ENCODE measurements at places on chromosomes 1 and 21.
A peak's percentile ranks its signal among the peaks of the same experiment; 100 is the strongest.

GRCh38 chr1:117754061-117754969 is 148.5 kb downstream of the TENT5C start:
- DNase-seq: peak; percentile 22

GRCh38 chr1:109628540-109629321 is 9.1 kb downstream of the AMPD2 start:
- DNase-seq: no peak

GRCh38 chr1:168019407-168019806 is 82.5 kb upstream of the MPC2 start:
- no peak for DNase-seq

- no peak for DNase-seq
Observed at GRCh38 chr1:97505816-97506215, 415.0 kb downstream of the DPYD start.

GRCh38 chr1:62043154-62043553 is 151.5 kb upstream of the L1TD1 start:
- DNase-seq: no peak

DNA sequence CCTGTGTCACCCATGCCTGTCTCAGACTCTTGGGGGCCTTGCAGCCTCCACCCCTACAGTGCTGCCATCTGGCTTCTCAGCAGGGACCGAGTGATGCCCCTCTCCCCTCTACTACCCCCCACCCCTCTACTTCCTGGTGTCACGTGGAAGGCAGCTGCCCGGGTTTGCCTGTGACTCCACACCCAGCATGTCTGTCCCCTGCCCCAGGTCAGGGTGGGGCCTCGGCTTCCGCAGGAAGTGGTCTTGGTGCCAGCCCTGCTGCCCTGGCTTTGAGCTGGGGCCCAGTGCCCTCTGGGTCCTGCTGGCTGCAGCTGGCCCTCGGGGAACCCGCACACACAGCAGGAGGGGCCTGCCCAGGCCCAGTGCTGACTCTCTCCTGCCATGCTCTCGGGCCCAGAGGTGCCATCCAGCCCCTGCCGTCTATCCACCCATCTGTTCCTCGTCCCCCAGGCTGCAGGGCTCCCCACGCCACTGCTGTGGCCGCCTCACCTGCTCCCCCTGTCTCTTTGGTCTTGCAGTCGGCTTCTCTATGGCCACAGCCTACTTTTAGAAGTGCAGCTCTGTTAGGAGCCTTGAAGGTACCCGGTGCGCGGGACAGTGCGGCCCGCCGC is 24.0 kb downstream of the PLCH2 start:
- no peak for DNase-seq

- no peak for DNase-seq
Observed at GRCh38 chr1:240455228-240455821, 156.6 kb downstream of the GREM2 start.

GRCh38 chr21:38229260-38229877 is 27.4 kb upstream of the KCNJ15 start:
- no peak for DNase-seq

- no peak for DNase-seq
Observed at GRCh38 chr1:216123446-216124191, 299.6 kb downstream of the USH2A start.

DNA sequence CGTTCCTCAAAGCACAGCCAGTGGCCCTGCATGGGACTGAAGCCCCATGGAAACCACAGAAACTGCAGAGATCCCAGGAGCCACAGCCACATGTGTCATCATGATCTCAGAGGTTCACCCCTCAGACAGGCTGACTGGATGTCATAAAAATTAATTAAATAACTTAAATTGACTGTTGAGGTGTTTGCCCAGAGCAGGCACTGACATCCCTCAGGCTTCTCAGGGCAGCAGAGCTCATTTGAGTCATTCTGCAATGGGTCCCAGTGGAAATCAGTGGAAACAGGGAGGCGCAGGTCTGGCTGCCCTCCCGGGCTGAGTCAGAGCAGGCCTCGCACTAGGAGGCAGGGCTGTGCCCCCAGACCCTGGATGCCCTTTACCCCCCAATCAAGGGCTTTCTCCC is 135.1 kb downstream of the CDC7 start:
- no peak for DNase-seq

DNA sequence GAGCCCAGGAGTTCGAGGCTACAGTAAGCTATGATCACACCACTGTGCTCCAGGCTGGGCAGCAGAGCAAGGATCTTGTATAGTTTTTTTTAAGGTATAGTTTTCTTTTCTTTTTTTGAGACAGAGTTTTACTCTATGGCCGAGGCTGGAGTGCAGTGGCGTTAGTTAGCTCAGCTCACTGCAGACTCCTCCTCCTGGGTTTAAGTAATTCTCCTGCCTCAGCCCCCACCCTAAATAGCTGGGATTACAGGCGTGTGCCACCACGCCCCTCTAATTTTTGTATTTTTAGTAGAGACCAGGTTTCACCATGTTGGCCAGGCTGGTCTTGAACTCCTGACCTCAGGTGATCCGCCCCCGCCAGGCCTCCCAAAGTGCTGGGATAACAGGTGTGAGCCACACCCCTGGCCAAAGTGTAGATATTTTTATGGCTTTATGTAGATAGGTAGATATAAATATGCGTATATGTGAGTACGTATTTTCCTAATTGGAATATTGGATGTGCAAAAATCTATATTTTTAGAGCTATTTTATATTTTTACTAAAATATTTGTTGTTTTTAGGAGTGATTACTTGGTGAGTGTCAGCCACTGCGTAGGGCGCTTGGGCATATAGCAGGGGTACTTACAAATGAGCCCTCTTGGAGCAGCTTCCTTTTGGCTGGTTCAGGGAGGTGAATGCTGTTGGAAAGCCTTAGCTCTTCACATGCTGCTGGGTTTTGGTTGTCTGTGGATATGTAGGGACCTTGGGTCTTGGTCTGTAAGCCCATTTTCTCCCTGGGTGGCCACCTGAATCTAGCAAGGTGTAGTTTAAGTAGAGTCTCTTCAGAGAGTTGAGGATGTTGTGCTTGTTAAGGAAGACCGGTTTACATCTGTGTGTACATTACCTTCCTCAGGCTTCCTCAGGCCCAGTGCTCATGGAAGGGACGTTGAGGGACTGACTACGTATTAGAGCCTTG is 9.5 kb downstream of the KDM4A start:
- no peak for DNase-seq

DNA sequence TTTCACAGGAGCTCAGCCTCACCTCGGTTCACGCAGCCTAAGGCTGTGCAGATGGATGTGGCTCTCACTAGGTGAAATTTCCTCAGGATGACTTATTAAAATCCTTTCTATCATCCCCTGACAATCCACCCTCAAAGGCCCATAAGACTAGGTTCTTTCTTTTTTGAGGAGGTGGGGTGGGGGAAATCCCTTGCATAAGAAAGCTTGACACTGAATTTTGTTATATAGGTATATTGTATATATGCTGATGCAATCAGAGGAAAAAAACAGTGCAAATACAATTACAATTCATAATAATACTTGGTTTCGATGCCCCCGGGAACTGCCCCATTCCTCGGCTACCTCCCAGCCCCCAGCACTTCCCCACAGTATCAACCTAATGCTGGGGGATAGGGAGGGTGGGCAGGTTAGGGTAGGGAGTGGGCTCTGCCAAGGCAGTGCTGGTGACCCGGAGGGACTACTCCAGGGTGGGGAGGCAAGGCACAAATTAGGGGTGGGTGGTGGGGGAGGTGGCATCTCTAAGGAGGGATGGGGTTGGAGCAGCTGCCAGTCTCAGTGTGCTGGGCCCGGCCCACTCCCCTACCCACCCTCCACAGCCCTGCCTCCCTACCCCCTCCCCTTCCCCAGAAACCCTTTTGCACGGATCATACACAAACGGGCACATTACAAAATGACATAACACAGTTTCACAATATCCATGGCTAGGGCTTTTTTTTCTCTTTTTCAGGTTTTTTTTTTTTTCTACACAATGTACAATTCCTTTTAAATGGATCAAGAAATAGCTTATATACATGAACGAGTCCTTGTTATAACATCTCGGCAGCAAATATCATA is 30.9 kb downstream of the SLC27A3 start:
- DNase-seq: no peak

GRCh38 chr1:11985851-11986250 is 5.6 kb downstream of the MFN2 start:
- DNase-seq: no peak

DNA sequence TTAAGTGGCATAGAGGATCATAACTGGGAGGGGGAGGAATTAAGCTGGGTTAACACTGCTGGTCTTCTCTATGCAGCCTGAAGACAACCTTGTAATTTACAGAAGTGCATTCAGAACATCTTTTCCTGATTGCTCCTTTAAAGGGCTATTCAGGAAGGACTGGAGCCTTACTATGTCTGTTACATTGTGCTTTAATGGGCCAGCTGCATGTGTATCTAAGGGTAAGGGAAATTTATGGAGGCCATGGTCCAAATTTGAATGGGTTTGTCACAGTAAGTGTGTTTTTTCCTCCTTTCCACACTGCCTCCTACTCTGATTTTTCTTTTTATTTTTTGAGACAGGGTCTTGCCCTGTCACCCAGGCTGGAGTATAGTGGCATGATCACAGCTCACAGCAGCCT is 19.6 kb downstream of the C1orf21 start:
- DNase-seq: no peak

GRCh38 chr1:117664314-117664713 is 58.5 kb downstream of the TENT5C start:
- peak; percentile 33 for DNase-seq

DNA sequence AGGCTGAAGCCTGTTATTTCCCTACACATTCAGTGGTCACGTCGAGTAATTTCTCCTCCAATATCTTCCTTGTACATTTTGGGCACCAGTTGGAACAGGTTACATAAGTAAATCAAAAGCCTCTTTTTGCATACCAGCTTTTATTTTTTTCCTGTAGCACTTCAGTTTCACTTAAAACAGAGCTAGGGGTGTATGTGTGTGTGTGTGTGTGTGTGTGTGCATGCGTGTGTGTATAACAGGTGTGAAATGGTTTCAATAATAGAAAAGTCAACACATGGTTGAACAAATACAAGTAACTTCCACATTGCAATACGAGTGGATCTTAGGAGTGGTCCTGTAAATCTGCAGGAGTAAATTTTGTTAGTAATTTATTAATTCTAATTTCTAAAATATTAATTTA is 3.0 kb upstream of the MAN1A2 start:
- no peak for DNase-seq

DNA sequence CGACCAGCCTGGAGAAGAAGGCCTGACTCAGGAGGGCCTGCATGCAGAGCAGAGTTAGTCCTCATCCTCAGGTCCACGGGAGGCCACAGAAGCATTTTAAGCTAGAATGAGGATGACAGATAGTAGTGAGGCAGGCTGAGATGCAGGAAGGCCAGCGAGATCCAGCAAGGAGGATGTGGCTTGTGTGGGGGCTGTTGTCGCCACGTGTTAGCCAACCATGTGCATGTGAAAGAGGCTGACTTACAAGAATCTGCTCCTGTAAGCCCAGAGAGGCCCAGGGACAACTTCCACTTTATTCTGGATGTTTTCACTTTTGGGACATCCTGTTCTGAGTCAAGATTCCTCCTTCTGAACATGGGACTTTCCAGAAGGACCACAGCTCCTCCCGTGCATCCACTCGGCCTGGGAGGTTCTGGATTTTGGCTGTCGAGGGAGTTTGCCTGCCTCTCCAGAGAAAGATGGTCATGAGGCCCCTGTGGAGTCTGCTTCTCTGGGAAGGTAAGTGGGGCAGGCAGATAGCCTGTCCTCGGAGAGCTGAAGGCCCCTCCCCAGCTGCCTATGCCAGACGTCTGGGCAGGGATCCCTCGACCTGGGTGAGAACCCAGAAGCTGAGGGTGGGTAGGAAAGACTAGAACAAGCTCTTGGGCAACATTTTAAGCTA is at the start of gene SLAMF8:
TSS of gene SLAMF8 (plus strand) at position 433 of the 661 bp plus-strand sequence. CDS start at position 459, 26 bp downstream.
- no peak for DNase-seq

DNA sequence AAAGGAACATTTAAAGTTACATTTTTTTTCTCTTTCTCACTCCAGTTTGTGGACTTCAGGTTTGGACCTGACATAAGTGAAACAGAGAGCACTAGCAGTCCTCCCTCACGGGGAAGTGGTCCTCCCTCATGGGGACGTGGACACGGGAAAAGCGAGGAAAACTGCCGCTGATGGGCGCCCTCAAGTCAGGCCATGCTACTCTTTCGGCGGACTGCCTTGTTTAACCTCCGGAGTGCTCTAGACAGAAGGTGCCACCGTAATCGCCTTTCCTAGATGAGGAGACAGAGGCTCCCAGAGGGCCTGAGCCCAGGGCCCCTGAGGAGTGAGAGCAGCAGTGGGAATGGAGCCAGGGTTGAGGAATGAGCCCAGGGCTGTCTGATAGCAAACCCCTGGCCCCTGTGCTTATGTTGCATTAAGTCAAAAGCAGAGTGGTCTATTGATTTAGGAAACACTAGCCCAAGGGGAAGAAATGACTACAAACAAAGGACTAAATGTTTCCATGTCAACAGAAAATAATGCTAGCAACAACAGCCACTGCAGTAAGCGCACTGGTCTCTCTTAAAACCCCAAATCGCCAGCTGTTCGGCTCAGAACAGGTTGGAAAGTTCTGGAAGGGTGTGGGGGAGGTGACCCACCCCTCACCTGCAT is 84.1 kb downstream of the DMRTB1 start:
- DNase-seq: no peak

- DNase-seq: no peak
Observed at GRCh38 chr1:5620997-5621396, 371.2 kb downstream of the NPHP4 start.

DNA sequence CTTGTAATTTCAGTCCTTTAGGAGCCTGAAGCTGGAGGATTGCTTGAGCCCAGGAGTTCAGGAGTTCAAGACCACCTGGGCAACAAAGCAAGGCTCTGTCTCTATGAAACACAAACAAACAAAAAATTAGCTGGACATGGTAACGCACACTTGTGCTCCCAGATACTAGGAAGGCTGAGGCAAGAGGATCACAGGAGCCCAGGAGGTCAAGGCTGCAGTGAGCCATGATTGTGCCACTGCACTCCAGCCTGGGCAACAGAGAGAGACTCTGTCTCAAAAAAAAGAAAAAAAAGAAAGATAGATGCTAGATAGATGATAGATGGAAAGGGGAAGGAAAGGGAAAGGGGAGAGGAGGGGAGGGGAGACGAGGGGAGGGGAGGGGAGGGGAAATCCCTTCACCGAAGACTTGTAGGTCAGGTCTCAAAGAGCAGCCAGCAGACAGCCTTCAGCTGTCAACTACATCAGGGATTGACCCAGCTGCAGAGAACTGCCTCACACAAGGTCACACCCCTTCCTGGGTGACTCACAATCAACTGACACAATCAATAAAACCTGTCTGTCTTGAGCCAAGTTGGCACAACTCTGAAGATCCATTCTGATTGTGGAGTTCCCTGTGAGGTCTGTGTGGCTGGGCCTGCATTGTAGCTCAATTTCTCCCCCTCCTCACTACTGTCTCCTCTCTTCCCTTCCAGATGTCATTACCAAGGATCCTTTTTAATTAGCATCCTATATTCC is 200.6 kb downstream of the RGS7 start:
- DNase-seq: no peak

DNA sequence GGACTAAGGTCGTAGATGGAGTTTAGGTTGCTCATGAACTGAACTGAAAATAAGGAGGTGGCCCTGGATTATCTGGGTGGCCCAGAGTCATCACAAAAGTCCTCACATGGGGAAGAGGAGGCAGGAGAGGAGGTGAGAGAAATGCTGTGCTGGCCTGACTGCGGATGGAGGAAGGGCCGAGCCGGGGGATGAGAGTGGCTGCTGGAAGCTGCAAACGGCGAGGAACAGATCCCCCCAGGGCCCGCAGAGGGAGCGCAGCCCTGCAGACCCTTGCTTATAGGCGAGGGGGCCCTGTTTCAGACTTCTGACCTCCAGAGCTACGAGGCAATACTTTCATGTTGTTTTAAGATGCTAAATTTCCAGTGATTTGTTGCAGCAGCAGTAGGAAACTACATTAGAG is 102.7 kb upstream of the C1orf174 start:
- DNase-seq: no peak

All from T-helper 17 cell (primary cell).